Stimulated activated CD8-positive, alpha-beta memory T cell treated with anti-CD3 and anti-CD28 coated beads, Interleukin-4, amount 100 ng/mL, for 4 hours (primary cell): ENCODE measurements at places on chromosomes 16 and 17.

- no peak for DNase-seq
These were observed 138.1 kb downstream of the MSI2 start for GRCh38 chr17:57394375-57394774.

DNA sequence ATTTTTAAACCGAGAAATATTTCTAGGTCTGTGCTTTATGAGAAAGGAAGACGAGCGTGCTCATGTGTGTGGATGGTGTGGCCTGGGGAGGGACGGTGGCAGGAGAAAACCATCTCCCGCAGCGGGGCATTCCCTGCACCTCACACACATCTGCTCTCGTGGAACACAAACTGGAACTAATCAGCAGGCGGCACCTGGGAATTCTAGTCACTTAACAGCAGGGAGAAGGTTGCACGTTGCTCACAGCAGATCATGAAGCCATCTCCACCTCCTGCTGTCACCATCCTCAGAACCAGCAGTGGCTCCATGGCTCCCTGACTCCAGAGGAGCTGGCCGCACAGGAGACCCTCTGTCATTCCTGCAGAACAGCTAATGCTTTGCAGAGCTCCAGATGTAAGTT lies 35.2 kb downstream of the ADCY9 start:
- no peak for DNase-seq

- no peak for DNase-seq
These were observed 390.4 kb downstream of the UTP18 start for GRCh38 chr17:51650772-51651171.

- DNase-seq, result no peak
These were observed 21.4 kb downstream of the UTS2R start for GRCh38 chr17:82392941-82393340.

GRCh38 chr17:44829523-44830358 lies at the start of gene GJC1:
Gene GJC1, minus strand, starts transcription at chr17:44830287. Its CDS starts 24,470 bp downstream, at chr17:44805817.
- DNase-seq, result no peak

DNA sequence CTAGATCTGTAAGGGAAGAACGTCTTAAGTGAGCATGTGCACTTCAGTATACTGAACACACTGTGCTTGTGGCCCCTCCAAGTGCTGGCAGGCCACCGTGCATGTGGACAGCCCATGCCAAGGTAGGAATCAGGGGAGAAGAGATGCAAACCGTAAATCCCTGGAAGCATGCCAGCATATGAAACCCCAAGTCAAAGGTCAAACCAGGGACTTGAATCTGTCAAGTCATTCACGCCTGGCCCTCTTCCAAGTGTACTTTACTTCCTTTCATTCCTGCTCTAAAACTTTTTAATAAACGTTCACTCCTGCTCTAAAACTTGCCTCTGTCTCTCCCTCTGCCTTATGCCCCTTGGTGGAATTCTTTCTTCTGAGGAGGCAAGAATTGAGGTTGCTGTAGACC lies 2.8 kb upstream of the ATXN2L start:
- no peak for DNase-seq

DNA sequence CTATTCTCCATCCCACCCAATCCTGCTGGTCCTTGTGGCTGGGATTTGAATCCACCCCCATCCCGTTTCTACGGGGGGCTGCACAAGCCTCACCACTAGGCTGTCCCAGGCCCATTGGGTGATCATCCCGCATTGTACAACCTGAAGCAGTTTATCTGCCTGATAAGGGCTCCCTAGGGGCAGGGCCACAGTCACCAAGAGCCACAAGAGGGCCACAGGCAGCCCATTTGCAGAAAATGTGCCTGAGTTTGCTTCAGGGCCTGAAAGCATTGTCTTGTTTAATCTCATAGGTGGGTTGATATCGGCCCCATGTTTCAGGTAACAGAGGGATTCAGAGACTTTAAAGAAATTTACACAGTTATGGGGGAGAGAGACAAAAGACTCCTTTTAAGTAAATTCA lies 245.0 kb downstream of the CPPED1 start:
- no peak for DNase-seq

GRCh38 chr17:15444805-15445204 lies 22.6 kb downstream of the CDRT4 start:
- no peak for DNase-seq

DNA sequence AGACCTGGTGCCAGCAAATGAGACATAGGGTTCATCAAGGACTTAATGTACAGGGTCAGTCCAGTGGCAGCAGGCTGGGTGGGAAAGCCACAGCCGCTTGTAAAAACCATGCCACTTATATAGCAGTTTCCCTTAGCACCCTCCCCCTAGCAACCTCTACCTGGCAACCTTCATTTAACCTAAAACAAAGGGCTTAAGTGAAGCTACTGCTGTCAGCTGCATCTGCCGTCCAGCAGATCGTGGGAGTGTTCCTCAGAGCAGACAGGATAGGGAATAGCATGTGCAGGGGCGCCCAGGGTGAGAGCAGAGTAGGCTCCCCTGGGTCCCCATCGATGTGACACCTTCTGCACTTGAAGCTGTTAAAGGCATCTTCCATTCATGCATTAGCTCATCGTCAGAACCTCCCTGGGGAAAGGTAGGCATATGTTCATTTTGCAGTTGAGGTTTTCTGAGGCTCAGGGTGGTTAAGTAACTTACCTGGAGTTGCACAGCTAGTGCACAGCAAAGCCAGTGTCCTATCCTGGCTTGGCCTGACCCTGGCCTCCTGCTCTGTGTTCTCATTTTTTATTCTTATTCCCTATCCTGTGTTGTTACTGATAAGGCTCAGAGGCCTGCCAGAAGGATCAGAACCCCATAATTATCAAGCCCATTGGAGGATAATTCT lies 112.5 kb downstream of the SOCS1 start:
- DNase-seq, result no peak
